Activated naive CD8-positive, alpha-beta T cell treated with anti-CD3 and anti-CD28 coated beads for 36 hours (primary cell): ENCODE measurements at places on chromosomes 2 and 18. TPM values are rescaled to one million over a fixed set of nuclear protein-coding genes. Genes with fewer than 3 reads are reported as not detected.

The ARHGEF33 gene
- 0.47 TPM for total RNA-seq

The SERPINB11 gene
- not detected for total RNA-seq

The BOD1L2 gene
- not detected for total RNA-seq

GRCh38 chr2:68236876-68237275, 15.5 kb downstream of the PPP3R1 start:
- no peak for DNase-seq

GRCh38 chr2:241507430-241508239, 749 bp downstream of the STK25 start:
- peak; percentile 53 for DNase-seq

DNA sequence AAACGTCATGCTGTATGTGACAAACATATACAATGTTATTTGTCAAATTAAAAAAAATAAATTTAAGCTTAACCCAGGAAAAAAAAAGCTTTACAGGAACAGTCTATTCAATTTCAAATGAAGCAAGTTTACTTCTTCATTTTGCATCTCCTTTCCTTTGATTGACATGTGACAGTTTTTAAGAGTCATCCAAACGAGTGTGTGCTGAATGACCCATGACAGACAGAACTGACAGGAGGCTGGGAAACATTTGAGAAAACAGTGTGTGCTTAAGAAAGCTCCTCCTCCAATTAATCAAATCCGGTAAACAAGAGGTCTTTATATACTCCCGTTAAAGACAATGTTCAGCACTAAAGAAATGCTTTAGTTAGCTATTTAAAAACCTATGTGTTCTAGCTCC, 177.7 kb downstream of the SRBD1 start:
- no peak for DNase-seq

- no peak for DNase-seq
Measured at GRCh38 chr18:26764586-26764985, 100.9 kb downstream of the AQP4 start.

DNA sequence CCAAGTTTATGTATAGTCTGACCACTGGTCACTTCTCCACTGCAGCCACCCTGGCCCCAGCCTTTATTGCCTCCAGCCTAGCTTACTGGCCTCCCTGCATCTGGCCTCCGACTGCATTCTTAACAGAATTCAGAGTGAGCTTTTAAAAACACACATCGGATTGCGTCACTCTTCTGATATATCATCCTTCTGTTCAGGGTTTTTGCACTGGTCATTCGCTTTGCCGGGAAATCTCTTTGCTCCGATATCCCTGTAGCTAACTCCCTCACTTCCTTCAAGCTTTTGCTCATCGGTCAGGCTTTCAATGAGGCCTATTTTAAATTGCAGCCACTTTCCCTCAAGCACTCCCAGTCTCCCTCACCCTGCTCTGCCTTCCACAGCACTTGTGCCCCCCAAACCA, 101.6 kb upstream of the DLX2 start:
- no peak for DNase-seq

GRCh38 chr2:207502577-207503198, 27.1 kb upstream of the CREB1 start:
- no peak for DNase-seq
